ENCODE measurements at places on chromosomes 1 and 21.
A peak's percentile ranks its signal among the peaks of the same experiment; 100 is the strongest.

DNA sequence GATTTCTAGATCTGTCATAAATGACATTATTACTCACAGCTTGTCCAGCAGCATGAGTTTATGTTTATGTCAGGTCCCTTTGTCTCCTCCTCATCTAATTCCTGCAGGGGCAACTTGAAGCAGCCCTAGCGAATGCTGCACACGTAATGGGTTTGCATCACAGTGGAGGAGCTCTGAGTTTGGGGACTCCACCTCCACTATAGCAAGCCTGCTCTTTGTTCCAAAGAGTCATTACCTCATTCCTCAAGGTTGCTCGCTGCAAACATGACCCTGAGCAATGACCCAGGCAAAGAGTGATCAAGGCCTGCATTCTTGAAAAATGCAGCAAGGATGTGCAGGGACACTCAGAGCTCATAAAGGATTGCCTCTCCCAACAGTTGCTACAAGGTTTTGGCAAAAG lies 261.9 kb downstream of the HHIPL2 start:
- no peak for DNase-seq

DNA sequence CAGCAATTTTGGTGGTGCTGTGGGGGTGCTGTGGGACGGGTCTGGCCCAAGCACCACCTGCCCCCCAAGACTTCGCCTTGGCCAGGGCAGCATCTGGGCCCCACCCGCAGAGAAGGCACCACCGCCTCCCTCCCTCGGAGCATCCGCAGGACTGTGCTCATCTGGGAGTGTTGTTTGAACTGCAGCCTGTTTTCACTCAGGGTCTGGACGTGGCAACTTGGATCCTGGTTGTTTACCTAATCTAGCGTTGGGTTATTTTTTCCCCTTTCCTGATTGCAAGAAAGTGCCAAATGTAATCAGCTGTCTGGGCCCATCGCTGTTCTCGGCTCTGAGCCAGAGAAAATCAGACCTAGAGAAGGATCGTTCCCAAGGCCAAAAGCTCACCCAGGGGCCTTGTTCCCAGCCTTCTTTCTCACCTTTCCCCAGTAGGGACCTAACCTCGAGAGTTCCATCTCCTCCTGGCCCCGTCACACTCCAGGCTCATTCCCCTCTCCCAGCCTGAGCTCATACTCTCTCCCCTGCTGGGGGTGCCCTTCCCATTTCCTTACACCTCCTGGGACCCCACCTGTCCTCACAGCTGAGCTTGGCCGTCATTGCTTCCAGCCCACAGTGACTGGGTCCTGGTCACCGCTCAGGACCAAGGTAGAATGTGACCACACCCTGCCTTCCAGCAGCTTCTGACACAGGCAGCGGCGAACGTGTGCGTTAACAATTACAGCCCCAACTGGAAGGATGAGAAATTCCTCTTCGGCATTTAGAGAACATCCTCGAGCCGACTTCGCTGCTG lies 72.0 kb upstream of the FAM20B start:
- DNase-seq: no peak

DNA sequence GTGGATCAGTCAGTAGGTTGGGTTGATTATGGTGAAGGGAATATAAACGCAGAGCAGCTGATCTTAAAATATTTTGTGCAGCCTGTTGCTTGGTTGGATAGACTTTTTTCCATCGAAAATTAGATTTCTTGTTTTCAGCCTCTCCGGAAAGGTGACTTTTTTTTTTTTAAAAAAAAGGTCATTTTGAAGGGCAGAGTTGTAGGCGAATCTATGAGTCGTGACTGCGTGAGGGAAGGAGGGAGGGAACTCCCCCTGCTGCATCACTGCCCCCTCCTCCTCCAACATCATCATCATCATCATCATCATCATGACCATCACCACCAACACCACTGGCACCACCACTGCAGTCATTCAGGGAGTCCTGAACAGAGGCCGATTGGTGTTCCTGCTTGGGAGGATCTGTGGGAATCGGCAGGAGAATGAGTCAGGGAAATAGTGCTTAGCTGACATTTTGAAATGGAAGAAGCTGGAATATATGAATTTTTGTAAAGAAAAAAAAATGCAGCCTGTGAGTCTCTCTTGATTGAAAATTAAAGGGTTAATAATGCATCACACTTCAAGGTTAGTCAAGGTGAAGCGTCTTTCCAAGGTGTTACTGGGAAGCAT lies 1.2 kb downstream of the ATP1B1 start:
- peak; percentile 35 for DNase-seq

DNA sequence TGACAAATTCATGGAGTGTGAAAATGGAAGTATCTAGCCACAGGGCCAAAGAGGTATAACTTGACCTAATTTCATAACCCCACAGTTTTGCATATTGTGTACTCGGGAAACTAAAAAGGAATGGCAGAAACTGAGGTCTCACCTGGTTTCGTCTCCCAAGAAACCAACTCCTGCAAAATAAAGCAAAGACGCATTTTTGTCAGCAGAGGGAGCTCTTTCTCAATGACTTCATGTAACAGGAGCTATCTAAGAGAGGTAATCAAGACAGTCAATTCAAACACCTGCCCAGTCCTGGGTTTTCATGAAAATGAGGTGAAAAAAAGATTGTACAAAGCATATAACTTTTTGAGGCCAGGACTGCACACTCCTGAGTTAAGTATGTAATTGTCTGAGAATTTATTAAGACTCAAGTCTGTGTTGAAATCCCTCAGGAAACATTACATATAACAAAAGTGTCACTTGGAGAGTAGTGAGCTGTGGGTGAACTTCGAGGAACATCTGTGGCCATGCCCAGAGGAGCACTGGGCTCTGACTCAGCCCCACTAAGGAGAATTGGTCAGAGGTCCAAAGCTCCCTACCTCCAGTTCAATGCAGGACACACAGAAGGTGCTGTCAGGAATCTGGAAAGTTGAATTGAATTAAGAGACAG lies 17.6 kb downstream of the FCRL4 start:
- peak; percentile 52 for DNase-seq

DNA sequence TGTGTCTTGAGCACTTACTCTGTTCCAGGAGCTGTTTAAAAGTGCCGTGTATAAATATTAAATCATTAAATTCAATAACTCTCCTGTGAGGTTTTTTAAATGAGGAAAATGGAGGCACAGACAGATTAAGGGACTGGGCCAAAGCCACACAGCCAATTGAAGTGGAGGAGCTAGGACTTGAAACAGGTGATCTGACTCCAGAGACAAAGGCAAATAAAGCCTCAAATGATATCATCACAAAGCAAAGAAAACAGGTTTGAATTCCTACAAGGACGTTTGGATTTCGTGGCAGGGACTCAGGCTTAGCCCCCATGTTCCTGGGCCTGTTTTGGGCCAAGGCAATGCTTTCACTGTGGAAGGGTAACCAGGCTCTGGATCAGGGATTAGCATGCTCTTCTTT lies 45.2 kb upstream of the DMBX1 start:
- no peak for DNase-seq

- DNase-seq: no peak
Measured at GRCh38 chr1:86714561-86715244, 10.3 kb downstream of the SH3GLB1 start.

GRCh38 chr21:33800753-33801423 lies 114.7 kb downstream of the ATP5PO start:
- no peak for DNase-seq

- DNase-seq: peak; percentile 50
Measured at GRCh38 chr1:235843461-235843961, 23.2 kb downstream of the LYST start.

- no peak for DNase-seq
Measured at GRCh38 chr1:180278596-180279395, 48.7 kb downstream of the LHX4 start.

GRCh38 chr1:48955774-48956173 lies 179.1 kb upstream of the BEND5 start:
- DNase-seq: no peak

- DNase-seq: no peak
Measured at GRCh38 chr1:168273575-168273974, 7.1 kb upstream of the TBX19 start.

DNA sequence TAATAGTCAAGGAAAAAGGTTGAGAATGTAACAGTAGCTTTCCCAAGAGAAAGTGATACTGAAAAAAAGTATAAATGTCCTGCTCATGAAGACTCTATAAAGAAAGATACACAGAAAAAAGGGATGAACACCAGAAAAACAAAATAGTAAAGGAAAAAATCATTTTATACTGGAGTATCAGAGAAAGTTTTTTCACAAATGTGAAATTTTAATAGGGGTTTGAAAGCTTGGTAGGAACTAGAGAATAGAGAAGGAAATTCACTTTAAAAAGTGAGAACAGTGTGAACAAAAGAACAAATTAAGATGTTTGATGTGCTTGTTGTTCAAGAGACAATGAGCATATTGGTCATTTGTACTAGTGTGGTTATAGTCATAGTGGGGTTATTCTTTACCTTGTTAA lies 25.6 kb downstream of the UCHL5 start:
- no peak for DNase-seq

DNA sequence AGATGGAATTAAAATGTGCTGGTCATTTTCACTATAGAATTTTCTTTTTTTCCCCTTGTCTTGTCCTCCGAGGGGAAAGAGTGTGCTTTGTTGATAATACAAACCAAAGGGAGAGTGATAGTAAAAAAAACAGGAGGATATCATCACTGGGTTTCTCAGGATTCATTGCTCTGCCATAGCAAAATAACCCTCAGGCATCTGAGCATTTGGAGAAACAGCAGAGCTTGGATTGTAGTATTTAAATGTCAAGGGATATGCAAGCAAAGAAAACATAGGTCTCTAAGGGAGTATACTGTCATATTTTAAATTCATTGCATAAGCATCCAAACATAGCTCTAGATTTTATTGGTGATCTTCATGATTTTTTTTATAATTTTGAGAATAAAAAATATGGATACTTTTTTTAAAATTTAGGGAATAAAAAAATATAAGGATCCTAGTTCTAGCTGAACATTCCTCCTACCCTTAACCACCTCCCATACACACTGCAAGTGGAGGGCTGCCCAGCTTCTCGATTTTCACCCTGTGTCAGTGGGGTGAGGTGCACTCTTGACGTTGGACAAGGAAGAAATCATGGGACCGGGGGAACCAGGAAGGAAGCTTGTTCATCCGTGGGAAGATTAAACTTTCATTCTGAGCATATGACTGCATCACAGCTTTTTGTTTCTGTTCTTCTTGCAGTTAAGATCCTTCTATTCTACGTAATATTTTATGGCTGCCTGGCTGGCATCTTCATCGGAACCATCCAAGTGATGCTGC lies 4.4 kb downstream of the ATP1B1 start:
- DNase-seq: no peak

DNA sequence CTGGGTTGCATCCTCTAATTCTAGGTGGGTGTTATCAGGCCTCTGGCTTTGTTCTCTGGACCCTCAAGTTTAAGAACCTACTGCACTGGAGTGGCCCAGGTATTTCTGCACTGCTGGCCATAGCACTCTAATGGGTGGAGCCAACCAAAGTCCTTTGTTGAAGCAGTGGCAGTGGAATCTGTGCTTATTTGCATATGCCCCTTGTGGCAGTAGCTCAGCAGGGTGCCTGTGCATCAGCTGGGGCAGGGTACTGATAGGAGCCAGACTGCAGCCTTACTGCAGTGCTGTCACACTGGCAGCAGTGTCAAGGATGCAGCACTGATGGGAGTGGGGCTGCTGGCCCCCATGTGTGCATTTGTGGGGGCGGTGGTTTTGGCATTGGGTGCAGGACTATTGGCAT lies 660.6 kb downstream of the LRRIQ3 start:
- no peak for DNase-seq

DNA sequence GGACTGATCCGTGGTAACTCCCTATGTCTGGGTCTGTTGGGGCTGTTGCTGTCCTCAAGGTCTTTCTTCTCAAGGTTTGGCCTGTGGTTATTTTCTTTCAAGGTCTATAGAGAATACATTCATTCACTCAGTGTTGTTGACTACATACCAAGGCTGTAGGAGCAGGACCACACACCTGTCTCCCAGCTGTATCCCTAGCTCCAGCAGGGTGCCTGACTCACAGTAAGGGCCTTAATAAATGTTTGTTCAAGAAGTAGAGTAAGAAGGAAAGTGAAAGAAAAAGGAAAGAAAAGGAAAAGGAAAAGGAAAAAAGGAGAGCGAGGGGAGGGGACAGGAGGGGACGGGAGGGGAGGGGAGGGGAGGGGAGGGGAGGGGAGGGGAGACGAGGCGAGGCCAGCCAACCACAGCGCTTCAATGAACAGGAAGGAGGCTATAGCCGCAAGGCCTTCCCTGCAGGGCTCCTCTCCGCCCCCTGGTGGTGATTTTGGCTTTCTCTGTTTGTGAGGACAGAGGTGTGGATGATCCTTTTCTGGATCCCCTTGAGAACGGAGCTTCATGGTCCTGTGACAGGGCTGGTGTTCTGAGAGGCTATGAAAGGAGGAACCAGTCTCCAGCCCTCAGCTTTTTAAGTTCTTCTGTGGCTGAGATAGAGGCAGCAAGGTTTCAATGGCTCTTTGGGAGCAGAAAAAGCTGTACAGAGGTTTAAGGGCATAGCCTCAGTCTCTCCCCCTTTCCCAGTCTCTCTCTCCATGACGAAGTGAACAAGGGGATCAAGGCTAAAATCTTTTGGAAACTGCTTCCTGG lies 30.6 kb upstream of the LCE5A start:
- no peak for DNase-seq

DNA sequence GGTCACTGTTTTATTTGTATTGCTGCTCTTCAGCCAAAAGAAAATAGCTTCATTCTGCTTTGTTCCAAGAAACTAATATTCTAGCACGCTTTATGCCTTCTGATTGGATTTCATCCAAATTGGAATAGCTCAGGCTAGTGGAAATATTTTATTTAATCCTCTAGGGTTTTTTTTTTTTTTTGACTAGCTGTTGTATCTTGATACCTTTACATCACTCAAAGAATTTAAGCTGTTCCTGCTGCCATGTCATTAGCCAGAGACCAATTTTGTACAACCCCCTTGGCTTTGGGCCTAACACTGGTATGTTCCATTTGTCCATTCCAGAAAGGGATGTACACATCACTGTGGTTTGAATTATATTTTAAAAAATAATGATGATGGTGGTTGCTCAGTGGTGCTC lies 103.0 kb downstream of the DISC1 start:
- DNase-seq: peak; percentile 29

- peak; percentile 58 for DNase-seq
Measured at GRCh38 chr1:64171797-64172281, 31.6 kb upstream of the UBE2U start.

- no peak for DNase-seq
Measured at GRCh38 chr1:26368006-26368405, 4.5 kb downstream of the ZNF683 start.

DNA sequence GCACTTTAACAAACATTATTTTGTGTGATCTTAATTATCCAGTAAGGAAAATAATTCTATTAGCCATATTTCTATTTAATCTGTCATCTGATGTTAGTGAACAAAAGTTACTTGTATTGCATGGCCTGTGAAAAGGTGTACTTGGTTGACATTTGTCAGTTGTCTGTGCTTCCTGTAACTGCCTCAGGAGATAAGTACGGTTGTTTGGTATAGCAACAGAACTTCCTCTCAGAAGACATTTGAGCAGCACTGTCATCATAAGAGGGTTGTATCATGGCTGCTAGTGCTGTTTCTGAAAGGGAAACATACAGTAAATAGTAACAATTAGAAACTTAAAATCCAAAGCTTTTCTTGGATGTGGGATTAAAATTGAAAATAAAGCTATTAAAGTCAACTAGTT lies 3.4 kb downstream of the BLZF1 start:
- no peak for DNase-seq

All from fibroblast of skin of right quadriceps (primary cell).